ENCODE measurements at places on chromosomes 11 and 22.
A peak's percentile ranks its signal among the peaks of the same experiment; 100 is the strongest.

DNA sequence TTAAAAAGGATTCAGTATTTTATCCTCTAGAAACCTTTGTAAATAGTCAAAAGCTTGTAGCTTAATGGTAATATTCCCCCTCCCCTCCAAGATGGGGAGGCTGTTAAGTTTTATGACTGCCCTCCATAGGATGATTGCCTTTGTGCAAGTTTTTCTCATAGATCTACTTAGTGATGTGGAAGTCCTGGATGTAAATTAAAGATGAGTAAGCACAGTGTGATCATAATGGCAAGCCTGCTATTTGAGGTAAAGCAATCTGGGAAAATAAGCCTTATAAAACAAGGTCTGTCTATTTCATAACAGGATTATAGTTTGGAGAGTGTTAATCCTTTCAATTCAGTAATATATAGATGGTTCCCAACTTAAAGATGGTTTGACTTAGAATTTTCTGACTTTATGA lies 216.3 kb downstream of the DDX10 start:
- DNase-seq = no peak

- DNase-seq = no peak
Measured at GRCh38 chr11:74019860-74020259, 11.0 kb upstream of the UCP3 start.

GRCh38 chr11:124893781-124894401 lies 3.8 kb downstream of the ROBO4 start:
- DNase-seq = no peak

DNA sequence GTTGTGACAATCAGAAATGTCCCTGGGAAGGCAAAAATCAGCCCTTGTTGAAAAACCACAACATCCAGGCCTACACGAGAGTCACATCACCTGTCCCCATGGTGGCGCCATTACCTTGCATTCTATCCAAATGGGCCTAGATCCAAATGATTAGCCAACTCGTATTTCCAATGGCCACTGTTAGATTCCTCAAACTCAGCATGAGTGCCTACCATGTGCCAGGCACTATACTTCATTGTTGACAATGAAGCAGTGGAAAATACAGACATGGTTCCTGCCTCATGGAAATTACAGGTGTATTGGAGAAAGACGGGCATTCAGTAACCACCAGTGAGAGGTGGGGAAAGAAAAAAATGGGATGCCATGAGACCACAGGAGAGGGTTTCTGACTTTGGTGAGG lies 29.8 kb upstream of the CREB3L1 start:
- peak; percentile 58 for DNase-seq

DNA sequence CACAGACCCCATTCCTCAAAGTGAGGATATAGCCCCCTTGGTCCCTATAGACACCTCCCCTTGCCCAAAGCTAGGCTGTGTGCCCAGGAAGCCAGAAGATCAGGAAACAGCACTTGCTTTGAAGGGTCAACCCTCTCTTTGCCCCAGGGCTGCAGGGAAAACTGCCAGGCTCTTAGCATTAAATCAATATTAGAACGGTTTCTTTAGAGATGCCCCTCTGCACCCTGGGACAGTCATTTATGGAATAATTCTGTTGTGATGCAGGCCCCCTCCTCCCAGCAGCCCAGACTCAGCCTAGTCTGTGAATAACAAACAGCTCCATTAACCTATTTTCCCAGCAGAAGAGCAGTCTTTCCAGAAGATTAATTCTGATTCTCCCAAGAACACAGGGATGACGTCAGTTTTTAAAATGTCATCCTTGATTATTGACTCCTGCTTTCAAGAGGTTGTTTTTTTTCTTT lies 11.6 kb upstream of the CAPN5 start:
- no peak for DNase-seq

DNA sequence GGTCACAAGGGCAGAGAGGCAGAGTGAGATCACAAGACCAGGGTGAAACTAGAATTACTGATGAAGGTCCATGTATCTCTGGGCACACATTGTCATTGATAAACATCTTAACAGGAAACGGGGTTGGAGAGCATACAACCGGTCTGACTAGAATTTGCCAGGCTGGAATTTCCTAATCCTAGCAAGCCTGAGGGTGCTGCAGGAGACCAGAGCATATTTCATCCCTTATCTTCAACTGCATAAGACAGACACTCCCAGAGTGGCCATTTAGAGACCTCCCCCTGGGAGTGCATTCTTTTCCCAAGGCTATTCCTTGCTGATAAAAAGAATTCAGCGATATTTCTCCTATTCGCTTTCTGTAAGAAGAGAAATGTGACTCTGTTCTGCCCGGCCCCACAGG lies 84.6 kb upstream of the IZUMO1R start:
- no peak for DNase-seq

DNA sequence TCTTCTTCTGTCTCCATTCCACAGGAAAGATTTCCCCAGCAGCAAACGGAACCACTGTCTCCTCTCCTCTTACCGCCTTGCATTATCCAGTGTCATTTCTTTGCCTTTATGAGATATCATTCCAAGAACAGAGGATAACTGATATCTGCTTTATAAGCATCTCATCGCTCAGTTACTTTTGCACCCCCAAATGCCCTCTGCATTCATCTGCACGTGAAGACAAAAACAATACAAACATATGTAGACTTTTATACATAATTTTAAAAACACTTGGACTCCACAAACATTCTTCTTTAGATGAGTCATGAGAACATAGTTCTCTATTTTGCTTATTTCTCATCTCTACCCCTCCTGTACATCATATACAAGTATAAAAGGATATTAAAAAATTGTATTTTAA lies 512 bp upstream of the OR51T1 start:
- no peak for DNase-seq

DNA sequence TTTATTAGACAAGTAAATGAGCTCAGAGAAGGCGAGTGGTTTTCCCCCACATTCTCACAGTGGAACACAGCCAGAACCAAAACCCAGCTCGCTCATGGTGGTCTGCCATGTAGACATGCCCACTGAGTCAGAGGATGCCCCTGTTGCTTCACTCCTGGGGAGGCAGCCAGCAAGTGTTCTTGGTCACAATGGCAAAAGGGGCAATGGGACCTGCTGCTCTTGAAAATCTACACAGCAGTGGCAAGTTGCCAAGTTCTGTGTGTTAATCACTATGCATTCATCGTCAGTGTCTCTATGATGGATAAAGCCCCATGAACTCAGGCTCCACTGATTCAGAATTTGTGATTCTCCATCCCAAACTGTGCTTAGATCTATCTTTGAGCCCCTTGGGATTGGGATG lies 64.7 kb upstream of the TBCEL start:
- DNase-seq = no peak

DNA sequence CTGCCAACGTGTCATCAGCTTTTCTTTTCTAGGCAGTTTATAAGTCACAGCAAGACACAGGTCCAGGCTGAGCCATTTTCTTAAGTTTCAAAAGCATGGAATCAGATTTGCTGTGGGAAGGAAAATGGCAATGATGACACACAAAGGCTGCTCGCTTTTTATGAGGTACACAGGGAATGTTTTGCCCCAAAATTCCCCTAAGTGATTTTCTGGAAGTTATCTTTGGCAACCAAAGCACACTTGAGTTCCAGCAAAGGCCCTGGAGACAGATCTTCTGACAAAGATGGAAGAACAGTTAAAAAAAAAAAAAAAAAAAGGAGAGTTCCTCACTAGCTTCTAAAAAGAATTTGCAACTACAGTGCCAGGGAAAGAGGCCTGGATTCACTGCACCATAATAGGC lies 260.8 kb downstream of the LARGE1 start:
- no peak for DNase-seq

- DNase-seq = no peak
Measured at GRCh38 chr11:134541355-134541754, 129.3 kb upstream of the B3GAT1 start.

DNA sequence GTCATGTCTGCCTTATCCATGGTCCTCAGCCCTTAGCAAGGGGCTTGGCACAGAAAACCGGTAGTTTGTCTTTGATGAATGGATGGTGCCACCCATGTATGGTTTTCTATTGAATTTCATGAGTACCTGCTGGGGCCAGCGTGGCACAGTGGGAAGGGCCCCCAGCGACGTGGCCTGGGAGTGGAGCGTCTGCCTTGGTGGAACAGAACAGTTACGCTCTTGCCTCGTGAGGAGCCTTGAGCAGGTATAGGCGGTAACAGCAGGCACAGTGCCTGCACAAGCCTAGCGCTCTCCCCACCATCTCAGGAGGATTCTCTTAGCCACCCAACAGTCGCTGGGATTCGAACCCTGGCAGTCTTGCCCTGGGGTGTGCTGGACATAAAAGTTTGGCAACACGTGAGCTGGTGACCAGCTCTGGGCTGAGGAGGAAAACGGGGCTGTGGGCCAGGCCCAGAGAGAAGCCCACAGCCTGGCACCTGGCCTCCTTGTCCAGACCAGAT lies 3.0 kb upstream of the SSH3 start:
- DNase-seq = no peak

Measured in NCI-H446 (cell line).